Stimulated activated CD4-positive, alpha-beta T cell treated with anti-CD3 and anti-CD28 coated beads, Interleukin-1b, Interleukin-23, amount 100 ng/mL, for 24 hours (primary cell): ENCODE measurements at places on chromosomes 5 and 9.

- DNase-seq: no peak
These were observed 44.8 kb upstream of the EQTN start for GRCh38 chr9:27341545-27342294.

GRCh38 chr5:6545036-6545693, 87.7 kb downstream of the NSUN2 start:
- DNase-seq: no peak

GRCh38 chr5:160960592-160960991, 108.6 kb upstream of the ATP10B start:
- no peak for DNase-seq

DNA sequence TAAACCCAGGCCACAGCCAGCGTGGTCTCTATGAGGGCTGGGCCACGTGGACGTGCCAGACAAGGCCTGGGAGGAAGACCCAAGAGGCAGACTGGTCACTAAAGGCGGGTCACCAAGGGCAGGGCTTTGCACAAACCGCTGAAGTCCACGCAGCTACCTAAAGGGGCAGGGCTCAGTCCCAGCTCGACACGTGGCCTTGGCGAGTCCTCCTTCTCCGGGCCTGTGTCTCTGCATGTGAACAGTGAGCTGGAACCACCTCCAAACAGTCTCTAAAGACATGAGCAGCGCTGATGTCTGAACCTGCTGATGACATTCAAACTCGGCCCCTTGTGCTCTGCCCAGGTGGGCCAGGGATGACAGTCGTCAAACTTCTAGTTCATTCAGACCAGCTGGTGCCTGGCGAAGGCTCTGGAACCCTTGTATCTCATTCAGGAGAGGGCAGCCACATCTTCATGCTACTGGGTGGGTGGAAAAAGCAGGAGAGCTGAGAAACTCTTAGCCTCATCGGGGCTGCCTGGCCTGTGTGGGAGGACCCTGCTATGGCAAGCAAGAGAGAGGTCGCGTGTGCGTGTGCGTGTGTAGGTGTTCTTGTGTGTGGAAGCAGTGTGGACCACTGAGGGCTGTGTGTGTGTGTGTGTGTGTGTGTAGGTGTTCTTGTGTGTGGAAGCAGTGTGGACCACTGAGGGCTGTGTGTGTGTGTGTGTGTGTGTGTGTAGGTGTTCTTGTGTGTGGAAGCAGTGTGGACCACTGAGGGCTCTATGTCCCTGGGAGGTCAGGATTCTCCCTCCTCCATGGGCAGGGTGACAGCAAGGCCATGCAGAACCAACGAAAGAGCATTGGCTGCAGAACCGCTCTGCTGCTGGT, 14.1 kb upstream of the SLC25A51 start:
- no peak for DNase-seq

DNA sequence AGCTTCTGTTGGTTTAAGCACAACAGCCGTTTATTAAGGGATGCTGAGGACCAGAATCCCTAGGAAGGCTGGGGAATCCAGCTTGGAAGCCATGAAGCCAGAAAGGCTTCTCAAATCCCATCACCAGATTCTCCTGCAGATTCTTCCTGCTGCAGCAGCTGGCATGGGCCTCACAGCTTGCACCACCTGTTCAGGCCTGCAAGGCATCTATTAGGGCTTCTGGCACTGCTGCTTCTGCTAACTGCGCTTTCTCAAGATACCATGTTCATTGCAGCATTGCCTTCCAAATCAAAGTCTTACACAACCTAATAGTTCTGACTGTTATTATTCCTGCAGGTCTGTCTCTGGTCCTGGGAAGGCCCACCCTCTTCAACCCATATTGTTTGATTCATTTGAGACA, 51.2 kb upstream of the ZNF366 start:
- DNase-seq: no peak

GRCh38 chr9:84919440-84919839, 249.9 kb downstream of the NTRK2 start:
- DNase-seq: no peak

DNA sequence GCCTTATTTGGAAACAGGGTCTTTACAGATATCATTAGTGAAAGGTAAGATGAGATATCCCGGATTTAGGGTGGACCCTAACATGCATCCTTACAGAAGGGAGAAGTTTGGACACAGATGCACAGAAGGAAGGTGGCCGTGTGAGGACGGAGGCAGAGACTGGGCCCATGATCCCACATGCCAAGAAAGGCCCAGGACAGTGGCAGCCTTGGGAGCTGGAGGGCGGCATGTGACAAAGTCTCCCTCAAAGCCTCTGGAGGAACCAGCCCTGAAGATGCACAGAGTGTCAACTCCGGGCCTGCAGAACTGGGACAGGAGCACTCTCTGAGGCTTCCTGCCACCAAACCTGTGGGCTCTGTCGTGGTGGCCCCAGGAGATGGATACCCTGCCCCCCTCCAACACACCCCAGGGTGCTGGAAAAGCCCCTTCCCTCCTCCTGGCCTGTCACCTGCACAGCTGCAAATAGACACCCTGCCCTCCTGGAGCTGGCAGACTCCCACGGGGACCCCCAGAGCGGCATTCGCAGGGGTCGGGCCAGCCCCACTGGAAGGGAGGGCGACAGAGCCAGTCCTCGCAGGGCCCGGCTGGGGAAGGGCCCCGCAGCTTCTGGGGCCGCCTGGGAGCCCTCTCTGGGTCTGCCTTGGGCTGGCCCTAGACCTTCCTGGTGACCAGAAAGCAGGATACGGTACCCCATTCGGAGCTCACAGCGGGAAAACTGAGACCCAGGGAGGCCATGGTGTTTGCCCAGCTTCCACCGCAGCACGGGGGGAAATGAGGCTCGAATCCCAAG, 7.9 kb downstream of the NACC2 start:
- no peak for DNase-seq

DNA sequence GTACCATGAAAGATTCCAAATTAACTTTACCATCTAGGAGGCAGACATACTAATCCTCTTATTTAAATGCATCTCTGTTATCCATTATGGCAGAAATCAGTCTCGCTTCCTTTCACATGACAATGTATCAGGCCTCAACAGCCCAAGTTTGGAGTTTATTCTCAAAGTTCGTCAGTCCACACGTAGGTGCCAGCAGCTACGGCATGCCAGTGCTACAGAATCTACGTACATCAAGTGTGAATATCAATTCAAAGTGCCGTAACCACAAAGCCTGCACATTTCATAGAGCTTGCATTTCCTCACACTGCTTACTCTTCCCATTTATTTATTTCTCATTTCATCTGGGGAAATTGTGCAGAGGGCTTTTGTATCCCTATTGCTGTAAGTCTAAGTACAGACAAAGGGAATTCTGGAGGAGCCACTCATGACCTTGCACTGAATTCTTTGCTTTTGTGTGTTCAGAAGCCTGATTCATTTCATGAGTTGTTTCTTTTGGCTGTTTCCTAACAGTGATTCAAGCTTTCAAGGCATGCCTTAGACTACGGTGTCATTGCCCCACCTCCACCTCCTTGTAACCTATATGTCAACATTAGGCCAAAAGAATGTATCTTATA, 10.0 kb downstream of the ENC1 start:
- no peak for DNase-seq

DNA sequence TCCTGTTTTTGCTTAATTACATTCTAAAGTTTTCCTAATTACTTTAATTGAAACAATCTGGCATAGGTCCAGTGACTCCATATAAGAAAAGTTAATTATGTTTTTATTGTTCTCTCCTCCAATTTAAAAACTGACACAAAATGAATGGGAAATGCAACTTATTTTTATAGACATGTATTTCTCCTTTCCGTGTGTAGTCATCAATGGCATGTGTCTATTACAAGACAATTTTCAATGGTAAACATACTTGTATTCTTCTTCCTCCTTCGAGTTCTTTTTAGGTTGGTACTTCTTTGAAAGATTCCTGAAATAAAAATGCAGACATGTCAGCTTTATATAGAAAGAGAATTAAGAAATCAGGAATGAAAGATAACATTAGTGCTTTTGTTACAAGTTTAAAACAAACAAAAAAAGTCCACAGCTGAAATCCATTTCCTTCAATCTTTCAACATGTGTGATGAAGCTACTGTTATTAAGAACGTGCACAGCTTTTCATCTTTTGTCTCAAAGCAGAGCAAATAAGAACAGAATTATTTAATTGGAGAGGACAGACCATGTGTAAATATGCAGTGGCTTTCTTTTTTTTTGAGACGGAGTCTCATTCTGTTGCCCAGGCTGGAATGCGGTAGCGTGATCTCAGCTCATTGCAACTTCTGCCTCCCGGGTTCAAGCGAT, 63.8 kb downstream of the FNBP1 start:
- DNase-seq: no peak
